ENCODE measurements at places on chromosomes 12 and 14.

- no peak for DNase-seq
Measured at GRCh38 chr12:49261721-49262120, 3.2 kb upstream of the TUBA1C start.

GRCh38 chr14:62889364-62889763 lies 155.9 kb downstream of the KCNH5 start:
- DNase-seq = no peak

DNA sequence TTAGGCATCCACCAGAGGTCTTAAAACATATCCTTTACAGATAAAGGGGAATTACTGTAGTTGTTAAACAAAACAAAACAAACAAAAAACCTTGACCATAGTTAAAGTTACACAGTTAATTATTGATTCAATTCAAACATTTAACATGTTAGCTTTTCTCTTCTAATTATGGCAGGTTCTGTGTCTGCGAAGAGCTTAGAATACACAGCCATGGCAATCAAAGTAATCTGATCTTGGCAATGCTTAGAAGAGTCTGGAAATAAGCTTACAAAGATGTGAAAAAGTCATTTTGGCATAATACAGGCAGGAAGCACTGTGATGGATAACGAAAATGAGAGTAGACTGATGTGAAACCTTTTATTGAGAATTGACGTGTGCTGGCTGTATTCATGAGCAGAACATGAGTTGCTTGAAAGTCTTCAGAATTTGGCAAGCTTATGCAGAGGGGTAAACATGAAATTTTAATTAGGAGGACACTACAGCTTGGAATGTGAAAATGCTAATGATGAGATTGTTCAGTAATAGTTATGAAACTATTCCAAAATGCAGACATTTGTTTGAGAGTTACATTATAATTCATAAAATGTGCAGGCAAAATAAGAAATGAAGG lies 629.6 kb downstream of the FSCB start:
- DNase-seq = no peak

DNA sequence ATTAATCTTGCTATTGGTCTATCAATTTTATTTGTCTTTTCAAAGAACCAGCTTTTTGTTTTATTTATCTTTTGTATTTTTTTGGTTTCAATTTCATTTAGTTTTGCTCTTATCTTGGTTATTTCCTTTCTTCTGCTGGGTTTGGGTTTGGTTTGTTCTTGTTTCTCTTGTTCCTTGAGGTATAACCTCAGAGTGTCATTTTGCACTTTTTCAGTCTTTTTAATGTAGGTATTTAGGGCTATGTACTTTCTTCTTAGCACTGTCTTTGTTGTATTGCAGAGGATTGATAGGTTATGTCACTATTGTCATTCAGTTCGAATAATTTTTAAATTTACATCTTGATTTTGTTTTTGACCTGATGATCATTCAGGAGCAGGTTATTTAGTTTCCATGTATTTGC lies 92.7 kb upstream of the DCD start:
- no peak for DNase-seq
